Fibroblast of pulmonary artery (primary cell): ENCODE measurements at places on chromosomes 7 and 10.

DNA sequence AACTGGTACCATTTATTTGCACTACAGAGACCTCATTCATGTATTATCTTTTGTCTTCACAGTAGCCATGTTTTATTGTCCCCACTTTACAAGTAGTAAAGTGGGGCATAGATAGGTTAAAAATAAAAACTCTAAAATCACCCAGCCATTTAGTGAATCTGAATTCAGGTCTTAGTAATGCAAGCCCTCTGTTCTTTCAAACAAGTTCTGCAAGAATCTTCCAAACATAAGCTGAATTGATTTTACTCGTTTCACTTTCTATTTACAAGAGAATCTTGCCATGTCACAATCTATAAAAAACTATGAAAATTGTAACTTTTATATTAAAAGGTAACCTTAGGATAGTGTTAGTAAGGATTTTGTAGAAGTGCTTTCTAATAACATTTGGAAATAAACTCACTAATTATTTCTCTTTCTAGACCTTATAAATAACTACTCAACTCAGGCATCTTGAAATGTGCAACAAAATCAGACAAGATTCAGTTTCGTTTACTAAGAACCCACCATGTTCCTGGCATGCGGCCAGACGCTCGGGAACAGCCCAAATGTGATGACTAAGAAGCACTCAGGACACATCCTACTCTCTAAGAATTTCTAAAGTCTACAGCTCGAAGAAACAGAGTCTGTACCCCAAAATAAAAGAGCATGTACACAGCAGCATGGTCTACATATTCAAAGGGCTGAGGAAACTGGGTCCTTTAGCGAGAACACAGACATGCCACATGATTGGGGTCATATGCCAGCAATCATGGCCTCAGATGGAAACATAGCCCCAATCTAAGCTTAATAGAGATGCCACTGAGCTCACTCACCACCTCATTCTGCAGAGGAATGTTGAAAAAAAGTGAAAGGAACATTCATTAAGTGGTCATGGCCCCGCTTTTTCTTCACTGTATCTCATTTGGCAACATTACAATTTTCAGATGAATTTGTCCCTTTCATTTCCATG is 167.6 kb downstream of the AMPH start:
- peak; percentile 72 for DNase-seq

DNA sequence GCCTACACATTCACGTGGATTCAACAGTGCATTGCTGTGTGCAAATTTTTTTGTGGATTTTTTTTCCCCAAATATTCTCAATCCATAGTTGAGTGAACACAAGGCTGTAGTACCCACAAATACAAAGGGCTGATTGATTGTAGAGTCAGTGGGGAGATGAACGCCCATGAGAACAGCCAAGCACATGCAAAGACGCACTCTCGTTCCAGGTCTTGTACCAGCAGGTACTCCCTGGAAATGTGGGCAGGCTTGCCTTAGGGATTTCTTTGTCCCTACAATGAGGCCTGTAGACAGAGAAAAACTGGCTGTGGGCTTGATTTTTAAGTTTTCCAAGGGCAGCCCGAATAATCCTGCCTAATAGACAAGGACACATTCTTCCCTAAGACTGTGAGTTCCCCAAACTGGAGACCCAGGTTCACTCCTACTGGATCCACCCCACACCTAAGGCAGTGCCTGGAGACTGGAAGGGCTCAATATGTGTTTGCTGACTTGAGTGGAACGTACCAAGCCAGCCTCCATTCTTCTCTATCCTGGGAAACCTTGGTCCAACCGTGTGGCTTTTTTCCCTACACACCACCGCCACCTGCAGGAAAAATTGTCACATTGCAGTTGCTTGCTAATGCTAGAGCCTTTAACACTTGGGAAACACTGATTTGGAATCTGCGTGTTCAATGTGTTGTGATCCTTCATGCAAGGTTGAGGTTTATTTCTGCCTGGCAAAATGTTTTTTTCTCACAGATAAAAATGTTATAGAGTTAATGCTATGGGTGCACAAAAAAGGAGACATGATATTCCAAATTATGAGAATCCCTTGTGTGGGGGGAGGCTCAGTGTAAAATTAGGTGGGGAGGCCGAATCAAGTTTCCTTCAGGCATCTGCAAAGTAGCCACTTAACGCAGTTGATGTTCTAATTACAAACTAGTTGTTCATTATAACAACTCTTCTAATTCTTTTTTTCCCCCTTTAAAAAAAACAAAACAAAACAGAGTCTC is 49.3 kb downstream of the PPP1R17 start:
- DNase-seq, result peak; percentile 71

GRCh38 chr10:125742465-125742864 is 23.0 kb downstream of the EDRF1 start:
- DNase-seq, result peak; percentile 11

GRCh38 chr10:100370714-100371481 is 23.9 kb downstream of the SCD start:
- DNase-seq, result peak; percentile 93

DNA sequence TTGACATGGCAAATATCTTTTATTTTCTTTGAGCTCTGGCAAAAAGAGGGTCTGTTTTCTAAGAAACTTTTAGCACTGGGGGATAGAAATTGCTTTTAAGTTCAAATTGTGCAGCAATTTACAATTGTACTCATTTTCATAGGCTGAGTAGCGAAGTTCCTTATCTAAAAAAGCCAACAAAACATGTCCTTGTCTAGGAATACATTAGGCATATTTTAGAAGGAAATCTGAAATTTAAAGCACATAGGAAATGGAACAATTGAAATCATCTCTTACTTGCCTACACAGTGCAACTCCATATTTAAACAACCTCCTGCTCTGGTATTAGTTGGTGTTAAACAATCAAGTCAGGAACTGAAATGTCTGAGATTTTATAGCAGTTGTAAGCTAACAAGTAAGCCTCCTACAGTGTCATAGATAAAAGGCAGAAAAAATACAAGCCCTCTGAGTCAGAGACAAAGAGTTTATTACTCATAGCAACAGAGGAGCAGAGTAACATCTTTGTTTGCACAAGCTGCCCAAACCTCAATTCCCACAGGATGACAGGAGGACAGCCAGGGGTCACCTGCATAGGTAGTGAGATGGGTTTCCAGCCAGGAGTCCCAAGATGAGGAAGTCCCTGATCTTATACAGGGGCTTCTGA is 280.2 kb upstream of the HGF start:
- peak; percentile 87 for DNase-seq

GRCh38 chr10:86423739-86424138 is 57.1 kb upstream of the GRID1 start:
- DNase-seq, result no peak

DNA sequence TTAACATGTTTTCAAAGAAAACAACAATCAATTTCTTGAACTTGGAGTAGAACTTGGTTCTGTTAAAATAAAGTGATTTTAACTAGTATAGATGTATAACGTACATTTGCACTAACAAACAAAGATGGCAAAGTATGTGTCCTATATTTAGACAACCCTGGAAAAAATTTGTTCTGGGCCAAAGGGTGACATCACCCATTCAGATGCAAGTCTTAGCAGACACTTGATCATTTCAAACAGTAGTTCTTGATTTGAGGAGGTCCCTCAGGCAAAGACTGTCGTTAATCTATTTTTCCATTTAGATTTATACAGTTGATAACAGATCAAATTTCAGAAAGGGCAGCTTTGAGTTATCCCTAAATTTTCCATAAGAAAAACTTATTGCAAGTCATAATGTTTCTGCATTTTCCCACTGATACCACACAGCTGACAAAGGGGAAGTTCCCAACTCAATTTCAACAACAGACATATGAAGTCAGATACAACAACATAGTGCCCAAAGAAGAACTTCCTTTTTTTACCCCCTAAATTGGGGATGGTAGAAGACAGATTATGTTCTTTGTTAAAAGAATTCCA is 5.2 kb downstream of the NMT2 start:
- no peak for DNase-seq

DNA sequence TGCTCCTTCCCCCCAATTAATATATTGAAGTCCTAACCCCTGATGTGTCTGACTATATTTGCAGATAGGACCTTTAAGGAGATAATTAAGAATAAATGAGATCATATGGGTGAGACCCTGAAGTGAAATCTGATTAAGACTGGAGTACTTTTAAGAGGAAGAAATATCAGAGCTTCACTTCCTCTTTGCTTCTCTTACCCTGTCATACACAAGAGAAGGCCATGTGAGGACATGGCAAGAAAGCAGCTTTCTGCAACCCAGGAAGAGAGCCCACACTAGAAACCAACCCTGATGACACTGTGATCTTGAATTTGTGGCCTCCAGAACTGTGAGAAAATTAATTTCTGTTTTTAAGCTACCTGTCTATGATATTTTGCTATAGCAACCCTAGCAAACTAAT is 44.2 kb downstream of the JMJD1C start:
- DNase-seq, result no peak

GRCh38 chr7:46007990-46008643 is 87.0 kb upstream of the IGFBP3 start:
- no peak for DNase-seq

DNA sequence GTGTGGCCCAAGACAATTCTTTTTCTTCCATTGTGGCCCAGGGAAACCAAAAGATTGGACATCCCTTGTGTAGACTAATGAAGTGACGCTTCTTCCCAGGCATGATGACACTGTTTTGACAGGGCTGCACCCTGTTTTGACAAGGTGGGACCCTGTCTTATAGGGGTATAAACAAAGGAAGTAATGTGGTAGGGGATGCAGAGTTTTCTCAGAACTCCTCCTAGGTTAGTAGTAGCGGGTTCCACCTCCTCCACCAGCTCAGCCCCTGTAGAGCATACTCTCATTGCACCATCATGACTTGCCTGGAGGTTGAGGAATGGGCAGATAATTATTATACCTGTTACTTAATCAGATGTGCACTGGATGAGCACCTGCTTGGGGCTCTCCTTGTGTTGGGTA is 123.1 kb downstream of the CCNY start:
- no peak for DNase-seq

DNA sequence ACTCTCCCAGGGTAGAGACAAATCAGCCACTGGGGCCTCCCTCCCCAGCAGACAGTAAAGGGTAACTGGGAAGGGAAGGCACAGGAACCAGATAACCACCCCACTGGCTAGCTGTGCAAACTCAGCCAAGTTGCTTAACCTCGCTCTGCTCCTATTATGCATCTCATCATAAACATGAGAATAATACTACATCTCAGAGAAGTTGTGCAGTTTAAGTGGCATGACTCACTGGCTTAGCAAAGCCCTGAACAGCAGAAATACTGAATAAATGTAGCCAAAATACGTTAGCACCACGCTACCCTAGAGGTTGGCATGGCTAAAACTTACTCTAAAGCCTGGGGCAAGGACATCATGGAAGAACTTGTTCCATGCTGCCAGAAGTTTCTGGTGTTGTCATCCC is 128.1 kb upstream of the ANK3 start:
- no peak for DNase-seq

DNA sequence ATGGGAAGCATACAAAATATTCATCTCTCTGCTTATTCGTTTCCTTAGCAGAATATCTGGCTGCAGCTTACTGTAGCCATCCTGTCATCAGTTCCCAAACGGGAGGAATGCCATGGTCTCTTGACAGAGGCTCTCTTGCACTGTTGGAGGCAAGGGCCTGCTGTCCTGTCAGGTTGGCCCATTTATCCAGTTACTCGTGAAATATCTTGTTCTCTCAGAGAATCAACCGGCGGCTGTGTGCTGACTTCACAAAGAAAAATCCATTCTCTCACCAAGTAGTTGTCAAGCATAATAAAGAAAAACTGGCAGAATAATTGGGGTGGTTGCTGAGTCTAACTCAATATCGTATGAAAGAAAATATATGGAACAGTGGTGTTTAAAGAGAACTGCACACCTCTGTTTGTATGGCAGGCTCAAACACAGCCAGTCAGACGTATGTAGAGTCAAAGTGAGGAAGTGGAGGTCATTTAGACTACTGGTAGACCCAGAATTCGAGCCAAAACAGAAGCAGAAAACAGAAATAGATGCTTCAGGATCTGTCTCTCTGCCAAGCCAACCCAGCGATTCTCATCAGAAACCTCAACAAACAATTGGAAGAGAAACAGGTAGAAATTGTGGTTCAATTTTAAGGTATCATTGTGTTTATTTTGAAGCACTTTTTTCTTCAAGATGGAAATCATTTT is 349.2 kb upstream of the PRKCQ start:
- no peak for DNase-seq

DNA sequence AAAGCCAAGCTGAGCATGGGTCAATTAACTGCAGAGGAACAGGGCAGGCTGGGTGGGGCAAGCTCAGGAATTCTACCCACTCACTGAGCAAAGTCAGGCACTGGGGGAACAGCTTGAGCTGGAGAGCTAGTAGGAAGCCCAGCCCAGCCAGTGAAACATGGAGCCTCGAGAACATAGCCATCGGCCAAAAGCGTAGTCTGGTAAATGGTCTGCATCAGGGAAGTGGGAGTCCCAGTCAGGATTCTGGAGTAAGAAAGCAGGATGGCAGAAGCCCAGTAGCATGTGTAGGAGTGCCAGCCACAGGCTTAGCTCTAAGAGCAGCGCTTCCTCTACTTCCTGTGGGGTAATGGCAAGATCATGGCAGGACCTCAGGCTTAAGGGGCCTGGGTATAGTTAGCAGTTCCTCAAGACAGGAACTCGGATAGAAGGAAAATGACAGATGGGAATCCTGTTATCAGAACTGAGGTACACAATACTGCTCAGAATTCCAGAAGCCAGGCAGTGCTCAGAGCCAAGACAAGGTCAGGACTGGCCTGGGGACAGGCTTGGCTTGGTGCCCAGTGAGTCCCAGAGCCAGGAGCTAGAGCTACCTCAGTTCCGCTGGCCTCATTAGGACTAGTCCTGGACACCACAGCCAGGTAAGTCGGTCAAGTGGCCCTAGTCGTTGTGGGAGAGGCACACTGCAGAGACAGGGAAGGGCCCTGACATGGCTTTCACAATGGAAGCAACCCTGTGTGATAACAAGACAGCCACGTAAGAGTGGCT is 65.4 kb upstream of the MXI1 start:
- peak; percentile 55 for DNase-seq

DNA sequence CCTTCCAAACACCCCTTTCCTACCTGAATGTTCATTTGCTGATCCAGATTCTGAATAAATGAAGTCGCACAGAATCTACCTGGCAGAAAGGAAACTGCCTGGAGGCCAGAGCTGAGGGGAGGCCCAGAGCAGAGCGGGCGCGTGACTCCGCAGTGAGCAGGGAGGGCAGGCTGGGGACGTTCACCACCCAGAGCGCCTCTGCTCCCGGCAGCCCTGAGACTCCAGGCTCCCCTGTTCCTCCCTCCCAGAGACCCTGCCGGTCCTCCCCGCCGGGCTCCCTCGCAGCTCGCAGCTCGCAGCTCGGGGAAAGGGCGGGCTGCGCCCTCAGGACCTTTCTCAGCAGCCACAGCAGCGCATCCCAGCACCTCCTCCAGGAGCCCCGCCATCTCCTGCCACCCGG is 176.7 kb upstream of the ZNF32 start:
- no peak for DNase-seq
